ENCODE measurements at places on chromosomes 1 and 21.

DNA sequence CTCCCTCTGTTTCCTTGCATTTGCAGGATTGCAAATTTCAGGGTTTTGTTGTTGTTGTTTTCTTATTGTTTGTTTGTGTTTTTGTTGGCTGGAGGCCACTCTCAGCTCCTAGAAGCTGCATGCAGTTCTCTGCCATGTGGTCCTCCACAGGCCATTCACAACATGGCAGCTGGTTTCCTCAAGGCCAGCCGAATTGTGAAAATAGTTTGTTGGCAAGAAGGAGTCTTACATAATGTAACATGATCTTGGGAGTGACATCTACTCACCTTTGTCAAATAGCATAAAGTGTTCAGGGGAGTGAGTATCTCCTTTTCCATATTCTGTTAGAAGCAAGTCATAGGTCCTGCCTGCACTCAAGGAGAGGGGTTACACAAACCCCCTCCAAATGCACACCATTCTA, 10.6 kb upstream of the UAP1 start:
- DNase-seq: no peak

DNA sequence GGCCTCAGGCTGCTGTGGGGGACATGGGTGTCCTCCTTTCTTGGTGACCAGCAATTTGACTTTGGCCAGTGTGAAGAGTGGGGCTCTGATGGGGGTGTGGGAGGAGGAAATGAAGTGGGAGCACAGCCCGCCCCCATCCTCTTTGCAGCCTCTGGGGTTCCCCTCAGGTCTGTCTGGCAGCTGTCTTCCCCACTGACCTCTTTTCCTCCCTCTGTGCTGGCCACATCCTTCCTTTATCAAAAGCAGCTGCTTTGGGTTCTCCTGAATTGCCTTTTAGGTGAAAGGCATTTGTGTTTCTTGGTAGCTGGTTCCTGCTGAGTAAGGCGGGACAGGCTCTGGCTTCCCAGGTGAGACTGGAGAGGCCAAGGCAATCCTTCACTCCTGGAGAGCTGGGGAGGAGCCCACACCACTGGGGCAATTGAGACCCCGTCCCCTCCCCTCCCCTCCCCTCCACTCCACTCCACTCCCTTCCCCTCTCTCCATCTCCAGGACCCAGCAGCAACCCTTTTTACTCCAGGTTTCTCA, 24.9 kb downstream of the PCAT6 start:
- DNase-seq: no peak

- no peak for DNase-seq
Observed at GRCh38 chr1:112188611-112189010, 199.1 kb upstream of the KCND3 start.

GRCh38 chr1:67724928-67725560, 40.0 kb downstream of the GADD45A start:
- no peak for DNase-seq

DNA sequence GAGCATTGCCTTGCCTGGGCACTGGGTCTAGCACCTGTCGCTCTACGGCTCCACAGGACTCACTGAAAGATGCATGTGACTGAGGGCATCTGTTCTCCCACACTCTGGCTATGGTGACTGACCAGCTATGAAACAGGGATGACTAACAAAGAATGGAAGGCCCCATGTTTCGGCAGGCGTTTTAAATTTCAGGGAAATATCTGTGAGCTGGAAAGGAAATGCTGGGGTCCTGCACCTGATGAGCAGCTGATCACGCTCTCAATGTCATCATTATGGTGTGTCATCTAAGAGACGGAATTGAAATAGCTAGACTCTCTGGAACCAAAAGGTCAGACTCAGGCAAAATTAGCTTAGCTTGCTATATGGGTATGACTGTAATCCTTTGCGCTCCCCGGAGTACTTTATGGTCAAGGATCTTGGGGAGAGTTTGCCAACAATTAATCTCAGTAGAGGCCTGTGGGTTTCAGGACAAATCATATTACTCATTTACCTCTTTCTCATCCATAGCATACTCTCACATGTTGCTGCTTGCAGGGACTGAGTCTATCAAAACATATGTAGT, 24.5 kb upstream of the PALMD start:
- DNase-seq: no peak
